ENCODE measurements at places on chromosomes 6 and 20.

GRCh38 chr6:122033564-122034181 is 365.8 kb upstream of the HSF2 start:
- no peaks in the 10 kb centered on the region for H3K36me3 ChIP-seq
- H3K4me1 ChIP-seq = no peaks in the 10 kb centered on the region
- no peak overlapping the region for H3K4me3 ChIP-seq
- DNase-seq = no peak
- H3K27ac ChIP-seq = no peak overlapping the region

DNA sequence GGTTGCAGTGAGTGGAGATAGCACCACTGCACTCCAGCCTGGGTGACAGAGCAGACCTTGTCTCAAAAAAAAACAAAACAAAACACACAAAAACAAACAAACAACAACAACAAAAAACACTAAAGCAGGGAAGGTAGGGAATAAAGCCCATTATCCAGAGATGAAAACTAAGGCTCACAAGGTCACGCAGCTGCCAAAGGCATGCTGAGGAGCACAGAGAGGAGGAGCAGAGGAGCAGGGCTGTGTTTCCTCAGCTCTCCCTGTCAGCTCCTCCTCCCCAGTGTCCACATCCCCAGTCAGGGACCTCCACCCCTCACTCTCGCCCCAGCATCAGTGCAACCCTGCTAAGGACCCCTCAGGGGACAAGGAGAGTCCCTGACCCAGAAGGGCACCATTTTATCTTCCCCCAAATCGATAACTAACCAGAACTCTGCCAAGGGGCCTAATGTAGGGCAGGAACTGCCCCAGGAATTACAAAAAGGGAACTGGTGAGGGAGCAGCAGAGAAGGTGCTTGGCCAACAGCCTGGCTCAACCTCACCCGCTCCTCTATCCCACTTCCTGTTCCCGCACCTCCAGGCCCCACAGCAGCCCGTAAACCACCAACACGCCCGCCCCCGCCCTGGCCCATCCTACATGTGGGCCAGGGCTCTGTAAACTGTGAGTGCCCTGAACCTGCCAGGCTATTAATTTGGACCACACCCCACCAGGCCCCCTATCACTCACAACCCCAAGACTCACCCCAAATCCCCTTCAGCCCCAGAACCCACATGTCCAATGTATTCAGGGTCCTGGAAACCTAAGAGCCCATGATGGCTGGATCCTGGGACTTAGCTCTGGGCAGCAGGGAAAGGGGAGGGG is 9.0 kb downstream of the TEAD3 start:
- H3K36me3 ChIP-seq = peaks cover 8% of the 10 kb centered on the region
- no peak for DNase-seq
- peak overlapping the region; percentile 64 for H3K27ac ChIP-seq

DNA sequence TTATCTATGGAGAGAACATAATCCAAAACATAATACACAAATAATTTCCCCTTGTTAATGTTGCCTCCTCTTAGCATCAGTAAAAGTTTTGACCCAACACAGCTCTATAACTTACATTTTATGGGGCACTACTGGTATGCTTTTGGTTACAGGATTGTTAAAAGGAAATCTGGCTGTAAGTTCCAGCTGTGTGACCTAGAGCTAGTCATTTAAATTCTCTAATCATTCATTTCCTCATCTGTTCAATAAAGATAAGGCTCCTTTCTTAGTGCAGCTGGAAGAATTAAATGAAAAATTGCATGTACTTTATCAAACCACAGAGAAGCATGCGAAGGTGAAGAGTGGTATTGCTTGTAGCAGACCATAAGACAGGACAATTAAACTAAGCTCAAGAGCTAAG is 4.6 kb downstream of the SLC17A2 start:
- no peaks in the 10 kb centered on the region for H3K36me3 ChIP-seq
- H3K27ac ChIP-seq = no peak overlapping the region
- H3K27me3 ChIP-seq = no peaks in the 10 kb centered on the region
- no peak overlapping the region for H3K4me3 ChIP-seq
- DNase-seq = no peak

DNA sequence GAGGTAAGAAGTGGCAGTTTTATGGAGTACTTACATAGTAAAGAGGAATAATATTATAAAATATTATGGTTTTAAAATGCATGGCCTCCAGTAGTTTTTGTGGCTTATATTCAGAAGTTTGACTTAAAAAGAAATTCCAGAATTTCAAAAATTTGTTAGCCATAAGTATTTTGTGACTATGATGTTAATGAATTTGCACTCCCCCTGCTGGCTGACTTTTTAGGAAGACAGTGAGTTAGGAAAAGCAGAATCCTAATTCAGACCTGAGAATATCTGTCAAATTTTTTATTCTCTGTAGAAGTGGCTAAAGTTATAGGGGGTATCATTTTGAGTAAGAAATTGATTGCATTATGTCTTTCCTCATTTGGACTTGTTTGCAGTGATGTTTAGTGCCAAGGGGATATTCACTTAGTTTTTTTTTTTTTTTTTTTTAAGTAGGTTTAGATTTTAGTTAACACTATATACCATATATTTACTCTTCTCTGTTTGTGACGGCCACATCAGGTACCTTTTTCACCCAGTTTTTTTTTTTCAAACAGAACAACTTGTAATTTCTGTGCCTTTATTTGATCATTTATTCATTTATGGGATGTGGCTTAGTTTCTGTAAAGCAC is 40.8 kb downstream of the ZFAND3 start:
- peaks cover 6% of the 10 kb centered on the region for H3K4me1 ChIP-seq
- H3K27ac ChIP-seq = no peak overlapping the region
- no peaks in the 10 kb centered on the region for H3K27me3 ChIP-seq
- no peaks in the 10 kb centered on the region for H3K36me3 ChIP-seq

- DNase-seq = peak; percentile 90
- no peak overlapping the region for H3K27ac ChIP-seq
Observed at GRCh38 chr20:63537525-63538203, 488 bp upstream of the PTK6 start.

DNA sequence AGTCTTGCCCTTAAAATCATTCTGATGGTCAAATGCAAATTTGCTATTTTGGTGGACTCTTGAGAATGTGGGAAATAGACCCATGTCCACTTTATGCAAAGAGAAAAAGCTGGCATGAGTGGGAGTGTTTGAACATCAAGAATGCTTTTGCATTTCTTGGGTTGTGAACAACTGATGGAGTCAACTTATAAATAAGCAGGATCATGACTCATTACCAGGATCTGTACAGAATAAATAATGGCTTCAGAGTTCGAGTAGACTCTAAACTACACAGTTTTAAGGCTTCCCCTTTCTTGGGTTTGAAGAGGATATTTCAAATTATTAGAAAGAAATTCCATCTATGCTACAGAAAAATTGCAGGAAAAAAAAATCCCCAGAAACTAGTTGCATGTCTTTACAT is 195.5 kb downstream of the EYA4 start:
- H3K27ac ChIP-seq = no peak overlapping the region
- no peaks in the 10 kb centered on the region for H3K36me3 ChIP-seq
- H3K4me1 ChIP-seq = peaks cover 5% of the 10 kb centered on the region
- no peak overlapping the region for H3K4me3 ChIP-seq

DNA sequence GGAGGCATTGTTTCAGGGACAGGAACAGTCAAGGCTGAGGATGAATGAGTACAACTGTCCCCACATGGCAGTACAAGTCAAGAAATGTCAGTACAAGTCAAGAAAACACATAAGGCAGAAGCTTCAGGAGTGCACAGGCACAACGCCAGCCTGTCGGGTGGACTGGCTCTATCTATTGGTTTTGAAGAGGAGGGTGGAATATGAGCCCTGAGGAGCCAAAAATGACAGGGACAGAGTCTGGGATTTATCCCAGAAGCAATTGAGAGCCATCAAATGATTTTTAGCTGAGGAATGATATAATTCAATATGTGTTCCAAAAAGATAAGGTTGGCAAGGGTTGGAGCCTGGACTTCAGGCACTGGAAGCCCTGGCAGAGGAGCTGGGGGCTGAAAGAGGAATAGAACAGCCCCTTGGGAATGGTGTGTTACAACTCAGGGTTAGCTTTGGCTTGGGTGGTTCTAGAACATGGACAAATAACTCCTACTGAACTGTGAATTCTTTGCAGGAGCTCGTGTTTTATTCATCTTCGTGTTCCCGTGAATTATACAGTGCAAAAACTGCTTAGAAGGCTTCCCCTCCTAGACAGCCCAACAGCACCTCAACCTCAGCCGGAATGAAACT is 425.7 kb upstream of the ARID1B start:
- no peak for DNase-seq
- H3K36me3 ChIP-seq = no peaks in the 10 kb centered on the region
- no peaks in the 10 kb centered on the region for H3K27me3 ChIP-seq
- H3K4me1 ChIP-seq = no peaks in the 10 kb centered on the region
- no peak overlapping the region for H3K4me3 ChIP-seq
- H3K27ac ChIP-seq = no peak overlapping the region

DNA sequence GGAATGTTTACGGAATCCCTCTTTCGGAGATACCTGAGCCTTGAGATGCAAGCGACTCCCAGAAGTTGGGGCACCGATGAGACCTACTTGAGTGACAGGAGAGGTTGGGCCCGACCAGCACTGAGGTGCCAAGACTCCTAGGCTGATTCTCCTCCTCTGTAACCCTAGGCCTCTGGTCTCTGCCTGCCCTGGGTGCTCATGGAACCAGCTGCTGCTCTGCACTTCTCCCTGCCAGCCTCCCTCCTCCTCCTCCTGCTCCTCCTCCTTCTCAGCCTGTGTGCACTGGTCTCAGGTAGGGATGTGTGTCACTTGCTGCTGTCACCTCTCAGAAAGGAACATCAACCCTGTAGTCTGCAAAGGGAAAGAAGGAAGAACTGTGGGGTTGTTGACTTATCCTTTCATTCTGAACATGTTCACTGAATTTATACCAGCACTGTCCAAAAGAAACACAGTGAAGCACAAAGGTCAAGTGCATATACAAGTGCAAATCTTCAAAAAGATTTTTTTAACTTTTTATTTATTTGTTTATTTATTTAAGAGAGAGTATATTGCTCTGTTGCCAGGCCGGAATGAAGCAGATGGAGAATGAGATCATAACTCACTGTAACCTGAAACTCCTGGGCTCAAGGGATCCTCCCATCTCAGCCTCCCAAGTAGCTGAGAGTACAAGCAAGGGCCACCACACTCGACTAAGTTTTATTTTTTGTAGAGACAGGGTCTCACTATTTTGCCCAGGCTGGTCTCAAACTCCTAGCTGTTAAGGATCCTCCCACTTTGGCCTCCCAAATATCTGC is 913 bp downstream of the BTN2A2 start:
- peaks cover 29% of the 10 kb centered on the region for H3K4me1 ChIP-seq
- H3K36me3 ChIP-seq = no peaks in the 10 kb centered on the region
- H3K4me3 ChIP-seq = peak overlapping the region; percentile 56
- H3K27ac ChIP-seq = peak overlapping the region; percentile 76
- no peaks in the 10 kb centered on the region for H3K27me3 ChIP-seq

GRCh38 chr6:33962246-33963027 is 158.6 kb upstream of the MLN start:
- no peaks in the 10 kb centered on the region for H3K4me1 ChIP-seq
- H3K36me3 ChIP-seq = no peaks in the 10 kb centered on the region
- no peak for DNase-seq
- no peak overlapping the region for H3K4me3 ChIP-seq
- H3K27ac ChIP-seq = no peak overlapping the region
- peaks cover 7% of the 10 kb centered on the region for H3K27me3 ChIP-seq

DNA sequence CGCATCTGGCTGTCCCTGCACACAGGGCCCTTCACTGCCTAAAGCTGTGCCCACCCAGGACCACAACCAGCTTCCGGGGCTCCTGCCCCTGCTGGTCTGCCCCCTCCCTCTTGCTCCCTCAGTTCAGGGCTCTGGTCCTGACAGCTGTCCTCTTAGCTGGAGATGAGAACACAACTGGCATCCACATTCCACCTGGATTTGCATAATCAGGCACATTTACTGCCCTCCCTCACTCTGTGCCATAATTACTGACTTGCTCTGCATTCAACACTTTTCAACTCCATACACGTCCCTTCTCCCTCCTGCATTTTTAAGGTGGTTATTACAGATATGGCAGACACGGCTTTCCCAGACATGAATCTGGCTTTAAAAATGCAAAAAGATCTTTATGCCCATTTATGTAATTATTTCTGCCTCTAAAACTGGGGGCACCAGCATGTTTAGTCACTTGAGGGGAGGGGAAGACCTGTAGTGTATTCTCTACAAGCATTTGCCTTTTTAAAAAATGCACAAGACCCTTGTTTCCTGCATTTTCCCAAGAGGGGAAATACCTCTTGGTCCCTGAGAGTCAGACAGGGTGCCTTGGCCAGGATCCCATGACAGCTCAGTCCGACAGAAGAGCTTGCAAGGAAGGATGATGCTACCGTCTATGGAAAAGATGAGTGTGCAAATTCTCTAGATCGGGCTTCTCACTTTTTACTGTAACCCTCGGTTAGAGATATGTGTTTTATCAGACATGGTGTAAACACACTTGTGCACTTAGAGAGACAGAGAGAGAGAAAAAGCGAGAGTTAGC is 401.8 kb downstream of the PREX1 start:
- no peaks in the 10 kb centered on the region for H3K4me1 ChIP-seq
- DNase-seq = no peak
- no peak overlapping the region for H3K4me3 ChIP-seq
- no peak overlapping the region for H3K27ac ChIP-seq

GRCh38 chr6:144094731-144095133 is 641 bp downstream of the SF3B5 start:
- peak overlapping the region; percentile 92 for H3K4me3 ChIP-seq
- DNase-seq = no peak
- H3K27ac ChIP-seq = peak overlapping the region; percentile 68
- H3K27me3 ChIP-seq = no peaks in the 10 kb centered on the region

DNA sequence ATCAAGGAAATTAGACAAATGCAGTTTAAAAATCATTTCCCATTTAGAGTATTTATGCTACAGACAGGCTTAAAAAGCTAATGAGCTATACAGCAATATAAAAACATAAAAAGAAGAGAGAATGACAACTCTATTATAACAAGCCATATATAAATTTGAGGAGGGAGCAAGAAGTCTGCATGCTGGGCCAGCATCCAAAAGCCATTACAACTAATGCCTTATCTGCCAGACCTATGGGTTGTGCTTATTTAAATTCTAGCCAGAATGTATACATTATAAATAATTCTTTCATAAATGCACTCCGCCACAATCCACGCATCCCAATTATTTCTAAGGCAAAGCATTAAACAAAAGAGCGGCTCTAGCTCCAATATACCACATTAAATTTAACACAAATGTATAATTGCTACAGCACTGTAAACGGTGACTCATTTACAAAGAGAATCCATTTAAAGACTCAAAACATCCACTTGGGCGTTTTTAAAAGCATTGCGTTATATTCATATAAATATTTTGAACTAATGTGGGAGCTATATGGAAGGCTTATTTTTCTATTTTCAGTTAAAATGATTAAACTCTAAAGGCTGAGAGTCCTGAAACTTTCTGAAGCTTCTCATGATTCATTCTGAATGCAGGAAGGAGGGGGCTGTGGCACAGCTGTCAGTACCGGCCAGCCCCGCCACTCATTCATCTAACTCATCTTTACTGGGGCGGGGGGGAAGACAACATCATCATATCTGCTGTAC is 37.7 kb upstream of the RAB22A start:
- no peak overlapping the region for H3K27ac ChIP-seq
- DNase-seq = no peak
- H3K4me1 ChIP-seq = no peaks in the 10 kb centered on the region

- H3K4me1 ChIP-seq = peaks cover 27% of the 10 kb centered on the region
- H3K27ac ChIP-seq = no peak overlapping the region
- no peak overlapping the region for H3K4me3 ChIP-seq
- DNase-seq = no peak
Observed at GRCh38 chr20:60142587-60142986, 184.4 kb downstream of the CDH26 start.

Measured in heart left ventricle (tissue), 16 donors.